ENCODE measurements at places on chromosomes 3 and 15. TPM values are rescaled to one million over a fixed set of nuclear protein-coding genes. Genes with fewer than 3 reads are reported as not detected.

NR2E3 gene
- 0.92 TPM for total RNA-seq

MED12L gene
- 2.0 TPM for total RNA-seq

PLA1A gene
- 4.9 TPM for total RNA-seq

TMCO5A gene
- not detected for total RNA-seq

GATM gene
- total RNA-seq: 25.0 TPM

SLC28A2 gene
- total RNA-seq: not detected

GRCh38 chr15:84033793-84034553, 201.6 kb upstream of the GOLGA6L4 start:
- DNase-seq: no peak

- no peak for DNase-seq
Observed at GRCh38 chr3:150059729-150060128, 89.0 kb upstream of the PFN2 start.

DNA sequence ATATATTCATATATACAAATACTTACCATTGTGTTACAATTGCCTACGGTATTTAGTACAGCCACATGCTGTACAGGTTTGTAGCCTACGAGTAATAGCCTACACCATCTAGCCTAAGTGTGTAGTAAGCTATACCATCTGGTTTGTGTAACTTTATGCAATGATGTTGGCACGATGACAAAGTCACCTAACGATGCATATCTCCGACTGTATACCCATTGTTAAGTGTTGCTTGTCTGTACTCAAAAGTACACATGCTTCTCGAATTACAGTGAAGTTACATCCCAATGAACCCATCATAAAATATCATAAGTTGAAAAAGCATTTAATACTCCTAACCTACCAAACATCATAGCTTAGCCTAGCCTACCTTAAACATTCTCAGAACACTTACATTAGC, 327.1 kb downstream of the KBTBD8 start:
- DNase-seq: no peak

- DNase-seq: no peak
Observed at GRCh38 chr3:98532275-98532637, 478 bp downstream of the GPR15 start.

DNA sequence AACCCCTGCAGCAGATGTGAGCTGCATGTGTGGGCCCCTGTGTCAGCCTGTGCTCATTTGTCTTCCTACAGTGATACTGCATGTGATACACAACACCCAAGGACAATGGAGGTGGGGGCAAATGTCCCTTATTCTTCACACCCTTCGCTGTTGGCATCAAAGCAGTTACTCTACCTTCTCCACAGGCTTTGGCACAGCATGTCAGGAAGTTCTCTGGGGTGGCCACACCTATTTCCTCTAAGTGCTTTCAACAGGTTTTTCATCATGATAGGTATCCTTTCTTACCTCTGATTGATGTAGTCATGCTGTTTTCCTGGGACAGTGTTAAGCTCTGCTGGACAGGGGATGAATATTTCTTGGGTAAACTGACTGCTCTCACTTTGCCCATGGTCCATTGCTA, 29.5 kb downstream of the ZNF662 start:
- no peak for DNase-seq

- DNase-seq: no peak
Observed at GRCh38 chr15:99537344-99537743, 28.4 kb upstream of the MEF2A start.

GRCh38 chr3:15297608-15298350, 34.6 kb downstream of the SH3BP5 start:
- no peak for DNase-seq

DNA sequence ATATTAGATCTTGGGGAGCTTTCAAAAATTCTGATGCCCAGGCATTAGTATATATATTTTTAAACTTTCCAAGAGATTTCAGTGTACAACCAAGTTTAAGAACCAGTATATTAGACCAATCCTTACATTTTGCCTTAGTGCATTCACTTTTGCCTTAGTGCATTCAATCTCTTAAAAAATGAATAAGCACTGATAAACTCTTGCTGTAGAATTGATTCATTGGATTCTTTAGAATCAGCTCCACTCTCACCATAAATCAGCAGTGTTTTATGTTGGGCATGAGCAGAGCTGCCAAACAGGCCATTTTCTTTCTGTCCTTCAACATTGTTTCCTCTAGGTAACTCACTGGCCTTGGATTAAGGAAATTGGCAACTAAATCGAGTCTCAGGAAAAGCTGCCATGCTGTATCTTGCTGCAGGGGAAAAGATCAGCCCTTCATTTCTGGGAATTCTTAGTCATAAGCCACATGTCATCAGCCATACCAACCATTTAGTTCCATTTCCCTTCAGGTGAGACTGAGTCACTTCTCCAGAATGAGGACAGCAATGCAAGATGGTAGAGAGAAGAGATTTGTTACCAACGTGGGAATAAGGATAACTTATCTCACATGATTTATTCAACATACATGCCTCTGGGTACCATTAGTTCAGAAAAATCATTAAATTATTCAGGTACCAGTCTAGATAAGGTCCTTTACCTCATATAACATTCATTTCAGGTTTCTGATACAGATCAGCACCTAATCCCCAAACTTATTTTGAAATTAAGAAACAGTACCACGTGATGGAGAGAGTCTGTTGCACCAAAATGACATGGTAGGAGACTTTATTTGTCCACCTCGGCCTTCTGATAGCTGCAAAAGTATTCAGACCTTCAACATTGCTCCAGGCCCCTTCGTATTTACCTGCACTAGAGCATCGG, 192.5 kb downstream of the P3H2 start:
- no peak for DNase-seq

GRCh38 chr3:167716920-167717319, 17.8 kb downstream of the PDCD10 start:
- no peak for DNase-seq

GRCh38 chr3:99624496-99625236, 13.7 kb upstream of the COL8A1 start:
- DNase-seq: no peak

- no peak for DNase-seq
Observed at GRCh38 chr3:197002701-197003454, 26.7 kb downstream of the MELTF start.

GRCh38 chr15:55907797-55908196, 85.6 kb downstream of the NEDD4 start:
- DNase-seq: no peak

DNA sequence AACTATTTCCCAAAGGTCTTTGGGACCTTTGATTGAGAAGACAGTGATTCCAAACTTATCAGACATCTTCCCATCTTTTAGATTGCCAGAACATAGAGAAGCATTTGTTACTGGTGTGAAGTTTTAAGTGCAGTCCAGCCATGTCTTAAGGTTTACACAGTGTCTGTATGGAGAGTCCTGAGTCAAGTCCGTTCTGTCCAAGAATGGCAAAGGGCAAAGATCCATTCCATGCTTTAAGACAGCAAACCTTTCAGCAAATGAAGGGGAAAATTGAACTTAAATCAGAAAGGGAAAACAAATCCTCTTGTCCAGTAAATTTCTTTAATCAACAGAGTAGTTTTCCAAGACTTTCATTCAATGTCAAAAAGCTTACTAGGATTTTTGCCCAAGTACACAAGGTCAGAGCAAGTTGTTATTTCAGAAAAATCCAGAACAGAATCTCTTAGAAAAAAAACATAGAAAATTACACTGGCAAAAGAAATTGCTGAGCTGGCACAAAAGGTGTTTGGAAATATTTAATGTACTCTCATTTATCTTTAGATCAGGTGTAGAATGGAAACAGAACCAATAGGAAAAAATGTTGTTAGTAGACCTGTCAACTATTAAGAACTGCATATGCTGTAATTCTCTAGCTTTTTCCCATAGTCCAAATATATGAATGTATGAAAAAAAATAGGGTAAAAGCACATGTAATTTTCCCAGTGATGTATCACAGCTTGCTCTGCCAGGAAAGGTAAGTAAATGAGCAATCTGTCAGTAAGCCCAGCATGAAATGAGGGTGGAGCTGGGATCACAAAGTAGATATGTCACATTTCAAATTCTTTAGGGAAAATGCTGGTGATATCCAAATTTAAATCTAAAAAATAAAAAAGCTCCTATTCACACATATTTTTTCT, 1099.9 kb downstream of the TUSC7 start:
- no peak for DNase-seq

DNA sequence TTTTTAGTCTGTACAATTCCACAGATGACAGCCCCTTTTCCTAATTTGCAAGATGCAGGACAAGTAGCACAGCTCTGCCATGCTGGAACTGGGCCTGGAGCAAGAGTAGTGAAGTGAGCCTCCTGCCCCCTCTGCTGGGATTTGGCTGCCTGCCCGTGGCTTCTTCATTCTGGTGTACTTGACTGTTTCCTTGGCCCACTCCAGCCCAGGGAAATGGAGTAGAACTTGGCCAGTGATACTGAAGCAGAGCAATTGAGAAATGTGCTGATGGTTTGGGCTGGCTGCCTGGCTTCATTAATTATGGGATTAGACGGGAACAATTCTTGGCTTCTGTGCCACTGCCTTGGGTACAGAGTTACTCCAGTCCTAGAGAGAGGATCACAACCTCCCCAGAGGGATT, 2.8 kb downstream of the GPD1L start:
- DNase-seq: peak; percentile 88

Measured in thoracic aorta (tissue), 2 donors.